ENCODE measurements at places on chromosomes 7 and 10. TPM values are rescaled to one million over a fixed set of nuclear protein-coding genes. Genes with fewer than 3 reads are reported as not detected.

- no peak for DNase-seq
Measured at GRCh38 chr7:18570890-18571478, 75.4 kb downstream of the HDAC9 start.

- no peak for DNase-seq
Measured at GRCh38 chr10:86374664-86375063, 8.1 kb upstream of the GRID1 start.

DNA sequence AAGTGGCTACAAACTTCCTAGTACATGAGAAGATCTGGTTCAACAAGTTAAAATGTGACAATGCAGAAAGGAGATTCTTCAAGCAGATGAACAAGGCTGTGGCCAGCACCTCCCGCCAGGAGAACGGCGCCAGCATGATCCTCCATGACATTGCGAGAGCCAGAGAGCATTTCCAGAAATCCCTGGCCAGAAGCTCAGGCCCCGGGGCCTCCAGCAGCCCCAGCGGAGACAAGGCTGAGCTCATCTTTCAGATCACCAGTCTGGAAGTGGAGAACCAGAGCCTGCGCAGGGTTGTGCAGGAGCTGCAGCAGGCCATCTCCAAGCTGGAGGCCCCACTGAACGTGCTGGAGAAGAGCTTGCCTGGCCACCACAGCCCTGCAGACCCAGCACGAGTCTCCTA lies 40.1 kb upstream of the ZNF273 start:
- no peak for DNase-seq

- DNase-seq, result no peak
Measured at GRCh38 chr7:156184164-156184563, 371.9 kb upstream of the SHH start.

DNA sequence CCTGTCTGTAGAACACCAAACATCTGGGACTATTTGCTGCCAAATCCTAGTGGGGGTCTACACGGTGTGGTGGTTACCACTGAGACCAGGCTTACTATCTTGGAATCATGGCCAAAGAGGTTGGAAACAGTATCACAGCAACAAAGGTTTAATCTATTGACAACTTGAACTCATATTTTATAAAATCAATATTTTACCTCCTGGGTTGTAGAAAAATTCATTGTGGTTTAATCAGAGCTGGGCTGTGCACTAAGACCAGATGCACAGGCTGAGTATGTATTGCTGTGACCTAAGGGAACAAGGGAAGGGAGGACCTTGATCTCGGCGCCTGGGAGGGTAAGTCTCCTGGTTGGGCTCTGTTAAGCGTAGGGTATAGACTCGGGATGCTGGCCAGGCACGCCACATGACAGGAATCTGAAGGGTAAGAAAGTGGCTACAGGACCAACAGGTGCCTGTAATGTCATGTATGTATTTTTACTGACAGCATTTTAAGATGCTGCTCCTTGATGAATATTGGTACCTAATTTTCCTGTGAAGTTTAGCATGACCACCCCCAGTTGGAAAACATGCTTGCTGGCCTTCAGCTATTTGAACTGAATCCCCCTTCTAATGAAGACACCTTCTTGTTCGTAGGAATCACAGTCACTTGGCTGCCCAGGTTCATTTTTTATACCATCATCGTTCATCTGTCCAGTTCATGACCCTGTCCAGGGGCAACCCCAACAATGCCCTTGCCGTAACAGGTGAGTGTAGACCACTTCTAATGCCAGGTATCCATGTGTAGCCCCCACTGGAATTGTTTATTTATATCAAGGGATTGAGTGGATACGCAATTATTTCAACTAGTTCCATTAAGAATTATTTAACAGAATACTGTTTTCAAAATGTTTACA lies 79.5 kb downstream of the EZH2 start:
- no peak for DNase-seq

- DNase-seq, result no peak
Measured at GRCh38 chr7:105387508-105388355, 989 bp downstream of the SRPK2 start.

- no peak for DNase-seq
Measured at GRCh38 chr7:93914581-93915066, 6.9 kb upstream of the GNG11 start.

- DNase-seq, result no peak
Measured at GRCh38 chr7:31734456-31734855, 47.4 kb downstream of the PPP1R17 start.

GRCh38 chr10:35307297-35307696 lies 29.0 kb upstream of the CCNY start:
- no peak for DNase-seq

DNA sequence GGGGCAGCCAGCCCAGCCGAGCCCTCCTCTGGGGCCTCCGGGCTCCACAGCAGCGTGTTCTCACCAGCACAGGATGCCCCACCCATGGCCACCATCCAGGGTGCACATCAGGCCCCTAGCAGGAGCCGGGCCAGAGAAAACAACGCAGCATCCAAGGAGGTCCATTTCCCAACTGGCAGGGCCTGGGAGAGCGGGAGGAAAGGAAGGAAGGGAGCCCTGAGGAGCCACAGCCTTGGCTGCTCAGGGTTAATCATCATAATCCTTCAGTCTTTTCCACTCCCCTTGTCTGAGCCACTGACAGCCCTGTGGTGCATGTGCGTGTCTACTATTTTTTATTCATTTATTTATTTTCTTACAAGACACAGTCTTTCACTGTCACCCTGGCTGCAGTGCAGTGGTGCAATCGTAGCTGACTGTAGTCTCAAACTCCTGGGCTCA lies 3.6 kb downstream of the PLAC9 start:
- no peak for DNase-seq

HECW1 gene
- 0.19 TPM for total RNA-seq

FAM237B gene
- not detected for total RNA-seq

ENKUR gene
- 0.31 TPM for total RNA-seq

GIMAP5 gene
- total RNA-seq, result 29.4 TPM

MYL10 gene
- not detected for total RNA-seq

MACROH2A2 gene
- 21.3 TPM for total RNA-seq
